ENCODE measurements at places on chromosomes 16 and 17.

GRCh38 chr16:85984231-85984880 is 85.4 kb downstream of the IRF8 start:
- no peak for DNase-seq

DNA sequence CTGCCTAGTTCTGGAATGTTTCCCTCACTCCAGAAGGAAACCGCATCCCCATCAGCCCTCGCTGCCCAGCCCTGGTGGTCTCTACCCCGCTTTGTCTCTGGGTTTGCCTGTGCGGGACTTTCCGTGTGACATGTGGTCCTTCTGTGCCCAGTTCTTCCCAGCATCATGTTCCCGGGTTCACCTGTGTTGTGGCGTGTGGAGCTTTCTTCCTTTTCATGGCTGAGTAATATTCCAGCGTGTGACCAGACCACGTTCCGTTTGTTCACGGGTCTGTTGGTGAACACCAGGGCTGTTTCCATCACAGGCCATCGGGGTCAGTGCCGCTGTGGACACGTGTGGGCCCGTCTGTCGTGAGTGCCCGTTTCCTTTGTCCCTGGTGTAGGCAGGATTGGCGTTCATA is 32.1 kb downstream of the CACNA1H start:
- no peak for DNase-seq

DNA sequence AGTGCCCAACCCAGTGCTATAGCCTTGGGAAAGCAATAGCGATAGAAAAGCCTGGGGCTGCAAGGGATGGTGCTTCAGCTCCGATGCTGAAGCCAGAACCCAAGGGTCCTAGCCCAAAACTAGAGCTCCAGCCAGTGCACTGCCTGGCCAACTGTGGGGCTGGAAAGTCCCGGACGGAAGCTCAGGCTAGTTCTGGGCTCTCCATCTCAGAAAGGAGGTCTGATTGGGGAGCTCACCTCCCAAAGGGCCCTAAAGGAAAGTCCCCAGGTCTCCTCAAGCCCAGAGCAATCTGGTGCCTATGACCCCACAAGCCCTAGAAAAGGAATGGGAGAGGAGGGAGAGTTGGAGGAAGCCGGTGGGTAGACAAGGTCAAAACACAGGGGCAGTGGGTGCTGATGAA is 2.0 kb upstream of the ABCC3 start:
- no peak for DNase-seq

DNA sequence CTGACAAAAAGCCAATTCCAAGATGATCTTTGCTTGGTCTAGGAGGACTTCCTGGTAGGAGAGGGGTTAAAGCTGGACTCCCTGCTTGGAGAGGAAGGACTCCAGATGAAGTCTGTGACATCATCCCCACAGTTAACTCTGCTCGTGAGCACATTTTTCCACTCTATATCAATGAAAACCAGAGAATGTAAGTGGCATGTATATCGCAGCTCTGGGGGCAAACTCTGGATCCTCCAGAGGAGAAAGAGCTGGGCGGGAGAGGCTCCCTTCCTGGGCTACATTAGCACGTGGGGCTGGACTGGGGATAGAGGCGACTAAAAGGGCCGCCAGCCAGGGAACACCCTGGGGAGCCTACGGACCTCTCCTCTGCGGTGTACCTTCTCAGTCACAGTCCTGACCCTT is 34.1 kb downstream of the HIC1 start:
- DNase-seq: no peak

DNA sequence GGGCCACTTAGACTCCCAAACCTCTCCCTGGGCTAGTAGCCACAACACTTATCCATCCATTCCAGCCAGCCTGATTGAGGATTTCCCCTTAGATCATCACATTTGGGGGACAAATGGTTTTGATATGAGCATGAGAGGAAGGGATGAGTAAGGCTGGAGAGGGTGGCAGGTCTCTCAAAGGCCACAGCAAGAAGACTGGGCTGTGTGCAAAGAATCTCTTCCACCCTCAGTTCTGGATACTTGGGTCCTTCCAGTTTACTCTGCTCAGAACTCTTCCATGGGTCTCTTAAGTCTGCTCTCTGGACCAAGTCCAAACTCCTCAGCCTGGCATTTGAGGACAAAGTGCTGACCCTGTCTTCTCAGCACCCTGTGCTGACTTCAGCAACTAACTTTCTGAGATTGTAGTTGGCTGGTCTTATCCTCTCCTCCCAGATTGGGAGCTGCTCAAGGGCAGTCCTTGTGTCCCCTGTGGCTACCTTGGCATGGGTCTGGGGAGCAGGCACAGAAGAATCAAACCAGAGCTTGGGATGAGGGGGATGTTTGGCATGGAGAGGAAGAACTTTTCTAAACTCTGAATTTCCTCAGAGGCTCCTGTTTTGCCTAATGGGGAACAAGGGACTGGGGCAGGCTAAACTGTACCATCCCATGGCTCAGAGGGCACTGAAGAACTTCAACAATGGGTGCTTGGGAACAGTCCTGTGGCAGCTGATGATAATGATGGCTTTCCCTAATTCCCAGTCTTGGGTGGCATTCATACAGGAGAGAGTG is 3.1 kb upstream of the NFATC3 start:
- no peak for DNase-seq

GRCh38 chr17:76146053-76146851 is 5.2 kb upstream of the FOXJ1 start:
- DNase-seq: no peak

DNA sequence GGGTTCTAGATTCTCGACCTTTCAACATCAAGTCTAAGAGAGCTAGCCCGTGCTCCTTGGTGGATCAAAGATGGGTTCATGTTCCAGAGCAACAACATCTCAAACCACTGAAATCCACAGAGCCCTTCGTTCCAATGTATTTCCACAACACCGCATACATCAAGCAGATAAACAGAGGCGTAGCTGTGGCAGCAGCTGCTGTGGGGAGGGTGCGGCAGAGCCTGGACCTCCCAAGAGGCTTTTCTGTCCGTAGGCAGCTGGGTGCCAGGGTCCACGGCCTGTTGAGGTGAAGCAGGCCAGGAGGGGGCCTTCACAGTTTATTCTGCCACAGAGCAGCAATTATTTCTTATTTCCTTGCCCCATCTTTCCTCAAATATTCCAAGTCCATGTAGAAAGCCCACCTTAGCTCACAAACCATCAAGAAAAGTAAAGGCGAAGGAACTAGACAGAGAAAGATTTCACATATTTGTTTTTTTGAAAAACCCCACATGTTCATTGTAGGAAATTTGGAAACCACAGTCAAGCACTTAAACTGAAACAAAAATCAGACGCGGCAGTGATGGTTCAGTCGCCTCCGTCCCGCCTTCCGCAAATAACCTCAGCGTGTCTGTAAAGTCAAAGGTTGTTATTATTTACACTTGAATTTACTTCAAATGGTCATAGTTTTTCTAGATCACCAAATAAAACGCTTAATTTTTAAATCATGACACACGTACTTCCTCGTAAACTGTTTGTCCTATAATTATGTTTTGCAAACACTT is 144.6 kb upstream of the FOXF1 start:
- DNase-seq: no peak

DNA sequence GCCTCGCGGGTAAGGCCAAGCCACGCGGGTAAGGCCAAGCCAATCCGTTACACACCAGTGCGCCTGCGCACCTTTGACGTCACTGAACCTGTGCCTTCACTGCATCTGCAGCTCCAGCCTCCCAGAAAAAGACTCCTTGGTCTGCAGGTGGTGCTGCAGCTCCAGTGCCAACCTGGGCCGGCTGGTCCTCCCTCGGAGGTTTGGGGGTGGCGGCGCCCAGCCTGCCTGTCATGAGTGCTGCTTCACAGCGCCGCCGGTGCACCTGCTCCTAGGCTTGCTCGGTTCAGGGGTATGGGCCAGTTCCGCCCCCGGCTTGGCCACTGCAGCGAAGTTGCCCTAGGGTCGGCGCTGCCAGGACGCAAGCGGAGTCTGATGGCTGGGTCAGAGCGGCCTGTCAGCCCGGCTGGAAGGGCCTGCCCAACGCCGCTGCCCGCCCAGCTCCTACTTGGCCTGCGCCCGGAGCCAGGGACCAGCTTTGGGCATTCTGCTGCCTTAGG is 146.6 kb downstream of the USP22 start:
- peak; percentile 21 for DNase-seq

DNA sequence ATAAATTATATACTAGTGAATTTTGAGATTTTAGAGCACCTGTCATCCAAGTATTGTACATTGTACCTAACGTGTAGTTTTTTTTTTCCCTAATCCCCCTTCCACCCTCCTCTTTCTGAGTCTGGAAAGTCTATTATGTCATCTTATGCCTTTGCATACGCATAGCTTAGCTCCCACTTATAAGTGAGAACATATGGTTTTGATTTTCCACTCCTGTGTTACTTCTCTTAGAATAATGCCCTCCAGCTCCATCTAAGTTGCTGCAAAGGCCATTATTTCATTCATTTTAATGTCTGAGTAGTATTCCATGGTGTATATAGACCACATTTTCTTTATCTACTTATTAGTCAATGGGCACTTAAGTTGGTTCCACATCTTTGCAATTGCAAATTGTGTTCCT is 177.0 kb upstream of the C16orf82 start:
- DNase-seq: no peak

DNA sequence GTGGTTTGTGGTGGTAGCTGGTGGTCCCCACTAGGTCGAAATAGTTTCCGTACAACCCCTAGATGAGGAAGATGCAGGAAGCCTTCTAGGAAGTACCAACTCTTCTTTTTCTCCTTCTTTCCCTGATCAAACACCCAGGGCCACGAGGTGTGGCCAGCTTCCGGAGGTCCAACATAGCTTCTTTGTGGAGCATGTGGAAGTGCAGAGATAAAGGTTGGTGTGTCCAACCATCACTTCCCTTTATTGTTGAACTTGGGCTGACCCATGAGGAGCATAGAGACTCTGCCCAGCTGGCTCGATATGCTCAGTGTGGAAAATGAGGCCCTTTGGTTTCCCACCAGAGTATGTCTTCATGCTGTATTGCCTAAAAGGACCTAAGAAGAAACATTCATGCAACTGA is 6.3 kb upstream of the RGS9 start:
- no peak for DNase-seq

GRCh38 chr17:44310188-44310587 is 1.8 kb downstream of the RUNDC3A start:
- DNase-seq: no peak

DNA sequence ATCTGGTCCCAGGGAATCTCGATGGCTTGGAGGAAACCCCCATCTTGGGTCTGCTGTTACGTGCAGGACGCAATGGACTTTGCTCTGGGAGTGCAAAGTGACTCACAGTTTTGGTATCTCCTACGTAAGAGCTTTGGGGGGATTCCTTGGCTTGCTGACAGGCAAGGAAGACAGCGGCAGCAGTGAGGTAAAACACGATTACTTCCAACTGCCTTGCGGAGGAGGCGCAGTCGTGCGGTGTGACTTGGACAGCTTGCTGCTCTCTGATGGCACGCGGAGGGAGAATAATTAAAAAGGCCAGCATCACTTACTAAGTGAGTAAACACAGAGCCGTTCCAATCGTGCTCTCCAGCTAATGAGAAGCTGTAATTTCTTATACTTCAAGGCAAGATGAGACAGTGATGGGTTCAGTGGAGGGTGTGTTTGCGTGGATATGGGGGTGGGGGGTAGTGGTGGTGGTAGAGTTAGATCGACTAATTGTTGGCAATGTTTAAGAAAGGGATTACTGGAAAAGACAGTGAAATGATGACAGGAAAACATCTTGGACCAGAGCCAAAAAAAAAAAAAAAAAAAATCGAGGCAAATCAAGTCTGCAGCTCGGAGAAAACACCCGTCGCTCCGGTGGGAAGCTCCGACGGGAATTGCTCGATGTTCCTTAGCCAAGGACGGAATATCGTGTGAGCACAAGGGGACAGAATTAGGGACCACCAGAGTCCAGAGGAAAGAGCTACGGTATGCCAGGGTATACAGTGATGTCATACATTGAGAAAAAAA is 184.8 kb upstream of the ZFHX3 start:
- DNase-seq: no peak

DNA sequence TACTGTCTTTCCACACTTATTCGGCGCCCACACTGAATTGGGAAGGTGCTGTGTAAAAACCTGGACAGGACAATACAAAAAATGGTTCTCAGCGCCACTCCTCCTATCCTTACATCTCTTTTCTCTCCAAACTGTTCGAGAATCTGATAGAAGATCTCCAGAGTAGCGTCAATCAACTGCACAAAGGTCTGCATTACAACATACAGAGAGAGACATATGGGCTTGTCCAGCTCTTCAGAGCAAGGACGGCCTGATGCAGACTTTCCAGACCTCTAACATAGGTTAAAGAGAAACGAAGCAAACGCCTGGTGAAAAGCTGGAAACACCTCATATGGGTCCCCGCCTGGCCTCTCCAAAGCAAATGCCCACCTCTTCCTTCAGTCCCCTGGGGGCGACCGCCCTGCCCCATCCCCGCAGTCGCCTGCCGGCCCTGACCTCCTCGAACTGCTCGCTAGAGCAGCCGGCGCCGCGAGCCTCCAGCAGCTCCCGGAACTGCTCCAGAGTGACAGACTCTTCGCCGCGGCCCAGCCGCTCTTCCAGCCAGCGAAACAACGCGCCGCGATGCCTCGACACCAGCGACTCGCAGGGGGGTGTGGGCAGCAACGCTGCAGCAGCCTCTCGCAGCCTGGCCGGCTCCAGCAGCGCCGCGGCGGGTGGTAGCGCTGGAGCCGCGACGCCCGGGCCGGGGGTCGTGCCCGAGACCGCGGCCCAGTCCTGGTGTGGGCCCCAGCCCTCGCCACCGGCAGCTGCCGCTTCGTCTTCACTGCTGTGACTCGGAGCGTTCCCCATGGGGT is 526 bp downstream of the ZZEF1 start:
- peak; percentile 15 for DNase-seq

DNA sequence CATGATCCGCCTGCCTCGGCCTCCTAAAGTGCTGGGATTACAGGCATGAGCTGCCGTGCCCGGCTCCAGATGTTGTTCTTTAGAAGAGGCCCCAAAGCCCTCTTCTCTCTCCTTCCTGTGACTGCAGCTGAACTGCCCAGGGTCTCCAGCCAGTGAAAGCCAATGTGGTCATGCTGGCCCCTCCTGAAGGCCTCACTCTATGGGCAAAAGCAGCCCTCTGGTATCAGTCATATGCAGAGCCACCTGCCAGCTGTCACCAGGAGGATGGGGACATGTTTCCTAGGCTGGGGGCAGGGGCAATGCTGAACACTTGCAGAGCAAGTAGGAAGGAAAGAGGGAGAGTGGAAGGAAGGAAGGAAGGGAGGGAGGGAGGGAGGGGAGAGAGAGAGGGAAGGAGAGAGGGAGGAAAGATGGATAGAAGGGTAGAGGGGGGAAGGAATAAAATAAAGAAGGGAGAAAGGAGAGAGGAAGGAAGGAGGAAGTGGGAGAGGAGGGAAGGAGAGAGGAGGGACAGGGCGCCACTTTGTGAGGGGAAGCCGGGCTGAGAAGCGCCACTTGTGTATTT is 36.0 kb downstream of the SOCS3 start:
- no peak for DNase-seq

DNA sequence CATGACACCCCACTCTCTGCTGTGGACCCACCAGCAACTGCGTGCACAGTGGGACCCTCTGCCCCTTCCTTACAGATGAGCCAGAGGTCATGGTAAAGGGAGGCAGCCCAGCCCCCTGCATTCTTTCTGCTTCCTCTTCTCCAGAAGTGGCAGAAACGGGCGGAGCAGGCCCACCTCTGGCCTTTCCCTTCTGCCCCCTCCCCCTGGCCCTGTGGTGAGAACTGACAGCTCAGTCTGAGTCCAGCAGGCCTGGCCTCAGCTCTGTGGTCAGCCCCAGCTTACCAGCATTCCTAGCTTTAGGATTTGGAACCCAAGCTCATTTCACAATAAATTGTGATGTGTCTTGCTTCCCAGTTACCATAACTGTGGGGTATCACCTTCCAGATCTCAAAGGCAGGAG is 4.8 kb upstream of the ANKRD11 start:
- DNase-seq: no peak
